ENCODE measurements at places on chromosomes 7 and 10. TPM values are rescaled to one million over a fixed set of nuclear protein-coding genes. Genes with fewer than 3 reads are reported as not detected.

Gene GPR22
- 23.0 TPM for total RNA-seq

- DNase-seq: no peak
Observed at GRCh38 chr7:137987968-137988367, 13.9 kb downstream of the CREB3L2 start.

Gene CH25H
- 0.30 TPM for total RNA-seq

- no peak for DNase-seq
Observed at GRCh38 chr10:122689146-122689820, 10.4 kb downstream of the C10orf120 start.

Gene SPOCK2
- 8.6 TPM for total RNA-seq

GRCh38 chr10:83516788-83517187, 622.5 kb upstream of the GHITM start:
- no peak for DNase-seq

All from left ventricle myocardium inferior (tissue), 1 donor.